ENCODE measurements at places on chromosomes 16 and 17.

DNA sequence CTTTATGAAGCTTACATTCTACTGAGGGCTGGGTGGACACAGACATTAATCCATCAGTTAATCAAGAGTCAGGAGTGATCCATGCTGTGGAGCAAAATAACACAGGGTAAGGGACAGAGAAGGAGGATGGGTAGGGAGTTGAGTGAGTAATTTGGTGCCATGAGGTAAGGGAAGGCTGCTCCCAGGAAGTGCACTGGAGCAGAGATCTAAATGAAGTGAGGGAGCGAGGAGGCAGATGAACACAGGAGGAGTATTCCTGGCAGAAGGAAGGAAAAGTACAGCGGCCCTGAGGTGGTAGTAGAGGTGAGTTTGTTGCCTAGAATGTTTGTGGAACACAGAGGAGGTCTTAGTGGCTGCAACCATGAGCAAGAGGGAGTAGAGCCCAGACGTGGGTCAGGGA lies 34.8 kb downstream of the ASIC2 start:
- no peak for DNase-seq

DNA sequence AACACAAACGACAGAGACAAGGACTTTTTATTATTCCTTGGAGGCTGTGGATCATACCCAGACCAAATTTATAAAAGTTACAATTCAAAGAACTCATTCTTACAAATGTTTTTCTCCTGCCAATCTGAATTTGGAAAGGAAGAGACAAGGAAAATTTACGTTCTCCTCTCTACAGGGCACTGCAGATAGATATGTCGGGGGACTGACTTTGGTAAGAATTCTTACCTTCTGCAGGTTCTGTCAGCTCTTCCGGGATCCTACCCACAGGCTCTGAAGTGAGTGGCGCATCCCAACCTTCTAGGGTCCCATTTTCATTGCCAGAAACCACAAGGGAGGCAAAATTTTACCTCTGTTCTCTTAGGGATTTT lies 2.2 kb upstream of the SLFN12L start:
- DNase-seq: no peak

DNA sequence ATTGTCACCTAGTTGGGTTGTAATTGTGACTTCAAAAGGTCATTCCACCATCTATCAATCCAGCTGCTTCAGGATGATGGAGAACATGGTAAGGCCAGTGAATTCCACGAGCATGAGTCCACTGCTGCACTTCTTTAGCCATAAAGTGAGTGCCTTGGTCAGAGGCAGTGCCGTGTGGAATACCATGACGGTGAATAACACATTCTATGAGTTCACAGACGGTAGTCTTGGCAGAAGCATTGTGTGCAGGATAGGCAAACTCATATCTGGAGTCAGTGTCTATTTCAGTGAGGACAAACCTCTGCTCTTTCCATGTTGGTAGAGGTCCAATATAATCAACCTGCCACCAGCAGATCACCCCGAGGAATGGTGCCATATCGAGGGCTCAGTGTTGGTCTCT lies 650.9 kb downstream of the KCNJ2 start:
- DNase-seq: no peak

DNA sequence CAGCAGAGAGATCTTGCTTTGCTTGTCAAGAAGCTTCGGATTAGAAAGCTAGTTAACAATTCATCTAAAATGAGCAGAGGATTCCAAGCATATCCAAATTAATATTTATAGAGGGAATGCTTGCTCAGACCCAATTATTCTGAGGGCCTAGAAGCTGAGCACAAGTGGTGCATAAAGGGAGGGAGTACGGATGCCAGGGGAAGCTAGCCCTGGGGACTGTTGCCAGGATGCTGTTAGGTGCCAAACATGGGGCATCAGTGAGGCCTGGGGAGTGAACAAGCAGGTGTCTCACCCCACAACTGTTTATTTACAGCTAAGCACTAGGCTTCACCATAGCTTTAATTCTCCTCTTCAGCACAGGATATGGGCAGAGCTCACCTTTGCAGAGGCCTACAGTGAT lies 684.1 kb upstream of the C16orf82 start:
- DNase-seq: no peak

DNA sequence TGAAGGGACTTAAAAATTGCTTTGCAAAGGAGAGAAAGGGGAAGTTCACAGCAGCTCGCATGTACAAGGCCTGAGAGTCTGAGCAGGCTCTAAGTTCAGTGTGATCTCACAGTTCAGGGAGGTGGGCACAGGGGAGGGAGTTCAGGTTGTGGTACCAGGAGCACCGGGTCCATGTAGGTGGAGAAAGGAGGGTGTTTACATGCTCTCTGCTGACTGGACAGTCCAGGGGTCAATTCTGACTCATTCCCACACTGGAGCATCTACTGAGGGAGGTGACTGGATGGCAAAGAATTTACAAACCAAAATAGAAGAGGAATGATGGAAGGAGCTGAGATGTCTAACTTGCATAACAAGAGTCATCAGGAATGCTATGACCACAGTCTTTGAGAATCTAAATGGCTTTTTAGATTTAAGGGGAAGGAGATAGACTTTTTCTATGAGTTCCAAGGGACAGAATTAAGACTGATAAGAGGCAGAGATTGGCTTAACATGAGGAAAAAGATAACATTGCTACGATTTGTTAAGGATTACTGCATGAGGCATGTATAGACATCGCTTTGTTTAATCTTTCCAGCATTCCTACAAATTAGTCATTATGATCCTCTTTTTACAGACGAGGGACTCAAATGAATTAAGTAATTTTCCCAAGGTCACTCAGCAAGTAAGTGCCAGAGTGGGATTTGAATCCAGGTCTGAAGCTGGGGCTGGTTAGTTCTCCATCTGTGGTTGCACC lies 29.9 kb downstream of the MIS12 start:
- peak; percentile 60 for DNase-seq

DNA sequence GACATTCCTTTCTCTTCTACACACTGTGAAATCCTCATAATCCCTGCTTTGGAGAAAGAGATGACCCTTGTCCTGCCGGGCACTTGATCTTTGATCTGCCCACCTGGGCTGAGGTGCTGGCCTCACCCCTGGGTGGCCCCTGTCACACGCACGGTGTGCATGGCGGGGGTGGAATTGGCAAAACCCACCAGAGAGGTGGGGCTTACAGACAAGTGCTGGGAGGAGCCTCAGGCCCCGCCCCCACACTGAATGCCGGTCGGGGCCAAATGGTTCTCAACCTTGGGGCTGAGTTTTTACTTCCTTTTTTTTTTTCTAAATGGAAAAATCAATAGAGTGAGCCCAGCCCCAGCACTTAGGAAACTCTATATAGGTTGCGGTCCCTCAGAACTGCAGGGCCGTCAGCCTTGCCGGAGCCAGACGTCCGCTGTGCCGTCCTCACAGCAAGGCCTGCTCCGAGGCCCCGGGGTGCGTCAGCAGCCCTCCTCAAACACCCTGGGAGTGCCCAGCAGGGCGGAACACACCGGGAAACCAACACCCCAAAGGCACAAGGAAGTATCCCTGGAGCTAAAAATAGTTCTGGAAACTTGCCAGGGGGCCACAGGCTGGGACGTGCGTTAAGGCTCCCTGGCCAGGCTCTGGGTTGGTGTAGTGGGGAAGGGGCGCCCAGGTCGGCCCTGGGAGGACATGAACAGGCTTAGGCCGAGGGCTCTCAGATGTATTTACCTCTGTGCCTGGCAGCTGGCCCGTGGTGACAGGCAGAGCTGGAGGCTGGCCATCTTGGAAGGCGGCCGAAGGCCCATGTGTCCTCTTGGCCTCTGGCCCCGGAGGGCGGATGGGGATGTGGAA lies 11.0 kb downstream of the GPRC5C start:
- no peak for DNase-seq

DNA sequence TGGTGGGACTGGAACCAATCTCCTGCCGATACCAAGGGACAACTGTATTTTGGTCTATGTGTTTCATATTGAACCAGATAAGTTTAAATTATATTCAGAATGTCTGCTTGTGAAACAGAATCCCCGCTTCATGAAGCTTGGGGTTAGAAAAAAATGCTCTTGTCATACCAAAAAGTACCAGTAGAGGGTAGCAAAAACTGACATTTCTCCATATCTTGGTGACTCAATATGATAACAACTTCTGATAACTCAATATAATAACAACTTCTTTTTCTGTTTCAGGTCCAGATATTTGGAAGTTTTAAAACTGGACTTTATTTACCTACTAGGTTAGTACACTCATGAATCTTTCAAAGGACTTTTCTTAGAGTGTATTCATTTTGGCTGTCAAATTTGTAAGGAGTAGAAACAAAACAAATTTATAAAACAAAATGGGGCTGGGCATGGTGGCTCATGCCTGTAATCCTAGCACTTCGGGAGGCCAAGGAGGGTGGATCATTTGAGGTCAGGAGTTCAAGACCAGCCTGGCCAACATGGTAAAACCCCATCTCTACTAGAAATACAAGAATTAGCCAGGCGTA lies 52.3 kb upstream of the ADCY7 start:
- DNase-seq: no peak

DNA sequence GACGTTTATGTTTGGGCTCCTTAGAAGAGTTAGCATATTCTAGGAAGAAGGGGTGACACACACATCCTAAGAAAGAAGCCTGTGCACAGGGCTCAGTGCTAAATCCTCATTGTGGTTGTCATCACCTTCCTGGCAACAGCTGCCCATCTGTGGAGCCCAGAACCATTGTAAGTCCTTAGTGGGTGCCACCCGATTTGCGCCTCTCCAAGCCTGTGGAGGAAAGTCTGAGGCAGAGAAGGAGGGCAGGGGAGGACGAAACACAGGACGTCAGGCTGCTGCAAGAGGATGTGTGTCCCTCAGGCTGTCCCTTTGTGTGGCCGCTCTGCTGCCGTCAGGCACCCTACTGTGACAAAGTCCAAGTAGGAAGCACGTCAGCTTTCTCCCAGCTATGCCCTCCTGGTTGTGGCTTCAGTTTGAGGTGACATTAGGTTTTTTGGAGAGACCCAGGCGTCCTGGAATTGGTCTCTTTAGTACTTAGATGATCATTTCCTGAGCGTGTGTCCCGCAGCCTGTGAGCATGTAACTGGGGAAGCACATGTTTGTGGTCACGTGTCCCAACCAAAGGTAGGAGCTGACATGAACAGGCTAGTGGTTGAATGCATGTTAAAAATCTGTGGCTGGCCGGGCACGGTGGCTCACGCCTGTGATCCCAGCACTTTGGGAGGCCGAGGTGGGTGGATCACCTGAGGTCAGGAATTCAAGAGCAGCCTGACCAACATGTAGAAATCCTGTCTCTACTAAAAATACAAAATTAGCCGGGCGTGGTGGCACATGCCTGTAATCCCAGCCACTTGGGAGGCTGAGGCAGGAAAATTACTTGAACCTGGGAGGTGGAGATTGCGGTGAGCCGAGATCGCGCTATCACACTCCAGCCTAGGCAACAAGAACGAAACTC lies 10.7 kb downstream of the CLUAP1 start:
- DNase-seq: no peak

Data from H4 (cell line).